ENCODE measurements at places on chromosomes 5 and 9.

DNA sequence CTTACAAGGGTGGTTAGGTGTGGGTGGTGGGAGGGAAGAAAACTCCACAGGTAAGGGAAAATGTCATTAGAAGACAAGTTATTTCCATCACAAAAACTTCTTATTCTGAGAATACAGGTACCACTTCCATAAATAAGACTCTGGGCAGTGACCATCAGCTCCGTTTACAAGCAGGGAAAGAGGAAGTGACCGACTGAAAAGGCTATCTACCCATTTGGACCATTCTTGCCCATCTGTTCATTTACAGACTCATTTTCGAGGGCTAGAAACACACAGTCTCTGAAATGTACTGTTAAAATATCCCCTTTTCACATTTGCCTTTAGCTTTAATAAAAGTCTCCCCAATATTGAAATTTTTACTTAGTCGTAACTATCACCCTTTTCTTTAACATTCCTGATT, 79.5 kb downstream of the TTC39B start:
- no peak for DNase-seq

- DNase-seq = no peak
These were observed 580.8 kb downstream of the ACTL7B start for GRCh38 chr9:108274971-108275370.

GRCh38 chr9:9919174-9919775, 693.5 kb downstream of the PTPRD start:
- DNase-seq = no peak

DNA sequence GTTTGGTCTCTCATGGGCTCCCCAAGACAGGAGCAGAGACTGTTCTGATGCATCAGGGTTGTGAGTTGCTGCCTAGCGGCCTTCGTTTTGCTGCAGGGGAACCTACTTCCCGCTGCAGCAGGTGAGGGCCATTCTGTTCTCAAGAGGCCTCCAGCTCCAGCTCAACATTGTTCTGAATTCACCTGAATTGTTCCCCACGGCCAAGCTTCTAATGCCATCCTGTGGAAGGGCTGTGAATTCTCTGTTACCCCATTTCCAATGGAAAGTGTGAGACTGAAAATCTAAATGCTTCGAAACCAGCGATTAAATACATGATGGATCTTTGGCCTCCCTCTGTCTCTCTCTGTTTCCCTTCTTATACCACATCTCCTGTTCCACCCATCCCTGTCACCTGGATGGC, 349.1 kb upstream of the DAP start:
- no peak for DNase-seq

- no peak for DNase-seq
These were observed 52.6 kb downstream of the SAR1B start for GRCh38 chr5:134580001-134580460.

DNA sequence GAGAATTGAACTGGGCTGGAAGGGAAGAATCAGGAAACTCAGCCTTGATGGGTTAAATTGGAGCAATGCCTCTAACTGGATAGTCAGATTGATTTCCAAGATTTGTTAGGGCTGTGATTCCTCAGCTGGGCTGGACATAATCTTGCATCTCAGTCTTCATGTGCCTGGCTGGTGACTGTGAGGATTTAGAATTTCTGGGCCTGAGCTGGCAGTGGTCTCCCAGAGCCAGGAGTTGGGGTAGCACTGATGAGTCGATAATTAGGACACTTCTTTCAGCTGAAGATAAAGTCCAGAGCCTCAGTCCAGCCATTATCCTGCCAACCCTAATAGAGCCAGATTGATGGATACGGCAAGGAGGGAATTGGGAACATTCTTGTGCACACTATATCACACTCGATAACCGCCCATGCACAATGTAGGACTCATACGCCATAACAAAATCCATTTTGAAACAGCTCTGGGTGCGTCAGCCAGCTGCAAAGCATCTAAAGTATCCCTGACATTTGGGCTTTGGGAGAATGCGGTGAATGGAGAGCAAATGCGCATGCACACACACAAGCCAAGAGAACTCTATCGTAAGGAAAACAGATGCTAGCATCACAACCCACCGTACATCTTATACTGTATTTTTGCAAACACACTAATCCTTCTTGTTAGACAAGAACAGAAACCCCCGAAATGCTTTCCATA, 405.1 kb upstream of the KLF4 start:
- peak; percentile 91 for DNase-seq

DNA sequence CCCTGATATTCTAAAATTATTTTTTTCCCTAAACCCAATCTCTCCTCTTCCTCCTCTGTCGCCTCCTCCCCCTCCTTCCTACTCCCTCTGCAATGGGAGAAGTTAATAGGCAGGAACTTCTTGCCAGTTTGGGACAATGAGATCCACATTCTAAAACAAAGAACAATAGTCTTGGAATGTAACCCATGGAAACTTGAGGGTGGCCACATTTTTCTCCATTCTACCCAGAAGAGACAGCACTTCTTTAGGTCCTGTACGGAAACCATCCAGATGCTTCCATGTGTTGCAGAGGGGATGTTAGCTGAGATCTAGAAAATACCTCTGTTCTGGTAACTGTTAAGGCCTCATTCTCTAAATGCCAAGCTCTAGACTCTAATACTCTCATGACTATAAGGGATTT, 10.0 kb downstream of the SPARC start:
- DNase-seq = peak; percentile 56

DNA sequence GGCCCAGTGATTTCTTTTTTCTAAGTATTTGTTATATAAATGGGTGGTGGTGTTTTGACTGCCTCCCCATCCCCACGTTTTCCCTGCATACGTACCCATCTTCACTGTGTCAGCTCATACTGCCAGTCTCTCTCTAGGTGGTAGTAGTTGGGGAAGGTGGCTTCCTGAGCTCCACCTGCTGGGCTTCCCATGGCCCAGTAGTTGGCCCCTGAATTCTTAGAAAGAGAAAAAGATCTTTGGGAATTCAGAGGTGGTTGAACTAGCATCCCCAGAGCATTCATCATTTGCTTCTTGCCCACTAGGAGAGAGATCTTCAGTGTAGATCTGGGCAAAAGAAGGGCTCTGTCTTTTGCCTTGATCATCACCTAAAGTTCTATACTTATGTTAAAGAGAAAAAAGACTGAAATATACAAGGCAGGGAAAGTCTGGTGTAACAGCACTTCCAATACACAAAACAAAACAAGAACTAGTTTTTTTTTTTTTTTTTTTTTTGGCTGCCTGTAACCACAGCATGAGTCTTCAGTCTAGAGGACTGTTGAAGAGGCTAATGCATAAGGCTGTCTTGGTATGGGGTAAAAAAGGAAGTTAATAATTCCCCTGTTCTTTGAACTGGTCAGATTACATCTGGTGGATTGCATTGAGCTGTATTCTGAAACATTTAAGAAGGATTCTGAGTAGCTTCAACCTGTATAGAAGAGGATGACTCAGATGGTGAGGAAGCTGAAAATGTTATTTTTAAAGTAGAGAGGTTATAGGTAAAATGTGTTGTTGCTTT, 128.7 kb downstream of the ATG10 start:
- peak; percentile 14 for DNase-seq

DNA sequence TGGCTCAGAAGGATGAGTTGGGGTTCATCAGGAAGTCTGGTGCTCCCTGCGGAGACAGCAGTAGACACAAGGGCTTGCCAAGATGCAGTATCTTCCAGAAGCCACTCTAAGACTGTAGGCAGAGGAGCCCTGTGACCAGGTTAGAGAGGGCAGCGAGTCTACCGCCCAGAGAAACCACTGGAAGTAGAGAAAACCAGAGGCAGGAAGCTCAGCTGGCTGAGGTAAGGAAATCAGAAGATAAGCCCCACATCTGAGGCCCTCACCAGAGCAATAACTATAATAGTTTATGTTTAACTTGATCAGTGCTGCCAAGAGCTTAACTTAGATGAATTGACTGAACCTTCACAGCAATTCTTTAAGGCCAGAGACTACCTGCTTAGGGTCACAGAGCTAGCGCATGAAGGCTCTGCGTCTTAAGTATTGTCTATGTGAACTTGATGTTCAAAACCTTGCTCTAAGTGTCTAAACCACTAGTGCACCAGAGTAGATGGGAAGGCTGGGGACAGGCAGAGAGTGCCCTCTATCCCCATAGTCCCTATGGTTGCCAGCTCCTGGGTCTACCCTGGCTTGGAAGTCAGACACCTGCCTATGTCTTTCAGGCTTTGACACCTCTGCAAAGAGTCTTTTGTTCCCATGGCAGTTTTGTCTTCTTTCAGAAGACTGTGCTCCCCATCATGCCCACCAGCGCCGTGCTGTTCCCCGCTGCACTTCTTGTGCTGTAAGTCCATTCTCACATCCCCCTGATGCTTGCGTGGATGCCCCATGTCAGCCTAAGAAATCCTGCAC, 228.2 kb upstream of the KLF4 start:
- no peak for DNase-seq

DNA sequence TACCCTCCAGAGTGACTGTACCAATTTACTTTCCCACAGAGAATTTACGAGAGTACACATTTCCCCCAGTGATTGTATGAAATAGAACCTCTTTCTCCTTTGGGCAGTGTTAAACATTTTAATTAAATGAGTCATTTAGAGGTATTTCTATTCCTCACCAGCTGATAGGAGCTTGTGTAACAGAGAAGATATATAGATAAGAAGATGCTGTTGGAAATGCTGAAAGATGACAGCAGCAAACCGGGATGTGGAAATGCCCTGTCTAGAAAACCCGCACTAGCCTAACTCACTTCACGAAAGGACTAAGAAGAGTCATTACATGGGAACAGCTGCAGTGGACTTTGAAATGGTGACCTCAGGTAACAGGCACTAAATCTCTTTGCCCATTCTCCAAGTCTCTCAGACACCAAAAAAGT, 68.3 kb downstream of the LPAR1 start:
- peak; percentile 87 for DNase-seq

DNA sequence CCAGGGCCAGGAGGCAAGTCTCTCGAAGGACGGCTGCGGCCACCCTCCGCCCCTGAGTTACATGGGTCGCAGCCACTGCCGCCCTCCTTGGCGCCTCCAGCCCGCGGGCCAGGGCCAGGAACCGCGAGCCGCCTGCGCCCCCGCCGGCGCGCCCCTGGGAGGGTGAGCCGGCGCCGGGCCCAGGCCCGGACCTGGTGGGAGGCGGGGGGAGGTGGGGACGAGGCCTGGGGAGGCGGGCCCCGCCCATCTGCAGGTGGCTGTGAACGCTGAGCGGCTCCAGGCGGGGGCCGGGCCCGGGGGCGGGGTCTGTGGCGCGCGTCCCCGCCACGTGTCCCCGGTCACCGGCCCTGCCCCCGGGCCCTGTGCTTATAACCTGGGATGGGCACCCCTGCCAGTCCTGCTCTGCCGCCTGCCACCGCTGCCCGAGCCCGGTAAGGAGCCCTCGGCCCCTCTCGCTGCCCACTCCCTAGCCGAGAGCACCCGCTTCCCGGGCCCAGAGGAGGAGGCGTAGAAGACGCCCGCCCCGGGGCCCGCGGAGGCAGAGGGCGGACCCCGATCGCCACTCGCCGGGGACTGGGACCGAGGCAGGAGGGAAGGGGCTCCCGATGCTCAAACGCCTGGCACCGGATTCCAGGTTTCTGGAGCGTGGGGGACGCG, at the start of gene ASS1:
ASS1 (plus strand) TSS at position 397 of the 657 bp plus-strand sequence. CDS start 7,268 bp downstream, outside the sequence.
- peak; percentile 26 for DNase-seq

GRCh38 chr9:12554636-12555035, 138.5 kb upstream of the TYRP1 start:
- peak; percentile 11 for DNase-seq

GRCh38 chr9:82729141-82729540, 333.8 kb downstream of the RASEF start:
- no peak for DNase-seq

GRCh38 chr5:9947225-9947714, 302.4 kb downstream of the ATPSCKMT start:
- peak; percentile 14 for DNase-seq

DNA sequence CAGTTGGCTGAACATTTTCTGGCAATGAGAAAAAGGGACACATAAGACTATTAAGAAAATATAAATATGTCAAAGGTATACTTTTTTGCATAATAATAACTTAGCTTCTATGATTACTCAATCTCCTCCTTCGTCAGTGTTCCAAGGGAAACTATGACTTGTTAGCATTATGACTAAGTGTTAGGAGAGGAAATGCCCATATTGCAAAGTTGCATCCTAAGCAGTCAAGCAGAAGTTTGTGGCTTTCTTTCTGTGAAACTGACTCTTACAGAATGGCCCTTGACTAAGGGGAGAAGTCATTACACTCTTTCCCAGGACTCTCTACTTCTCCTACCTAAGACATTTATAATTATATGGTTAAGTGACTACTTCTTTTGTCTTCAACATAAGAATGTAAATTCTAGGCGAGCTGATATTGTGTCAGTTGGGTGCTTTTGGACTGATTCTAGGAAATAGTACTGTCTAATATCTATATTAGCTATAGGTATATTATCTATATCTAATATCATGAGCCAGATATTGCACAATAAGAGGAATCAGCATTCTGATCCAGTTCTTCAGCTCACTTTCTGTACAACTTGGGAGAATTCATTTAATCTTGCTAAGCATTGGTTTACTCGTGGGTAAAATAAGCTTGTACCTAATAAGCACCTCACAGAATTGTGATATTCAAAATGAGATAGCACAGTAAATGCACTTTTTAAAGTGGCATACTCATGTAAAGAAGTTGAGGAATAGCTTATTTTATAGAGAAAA, 16.4 kb upstream of the SPINK6 start:
- DNase-seq = peak; percentile 7

DNA sequence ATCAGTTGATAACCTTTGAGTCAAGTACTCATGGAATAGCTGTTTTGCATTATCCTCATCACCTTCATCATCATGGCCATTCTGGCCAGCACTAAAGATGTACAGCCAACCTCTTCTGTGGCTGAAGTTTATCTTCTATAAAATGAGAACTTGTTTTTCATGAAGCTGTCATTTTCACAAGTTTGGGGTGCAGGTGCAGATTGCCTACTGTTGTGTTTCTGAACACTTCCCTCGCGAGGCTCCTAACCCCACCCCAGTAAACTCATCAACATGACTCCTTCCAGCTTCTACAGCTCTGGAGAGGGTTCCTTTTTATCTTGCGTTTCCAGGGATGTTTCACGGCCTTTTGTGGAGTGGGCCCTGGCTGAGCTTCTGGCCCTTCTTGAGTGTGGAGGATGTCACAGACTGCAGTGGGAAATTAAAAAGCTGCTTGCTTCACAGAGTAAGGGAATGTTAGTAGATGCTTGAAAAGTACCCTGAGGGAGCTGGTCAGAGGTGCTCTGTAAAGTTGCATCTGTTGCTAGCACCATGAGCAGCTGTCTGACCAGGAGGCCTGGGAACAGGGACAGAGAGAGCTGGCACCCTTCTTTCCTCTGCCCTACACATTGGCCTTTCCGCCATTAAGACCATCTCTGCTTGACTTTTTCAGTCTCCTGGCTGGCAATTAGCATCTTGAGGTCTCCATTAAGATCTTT, 24.9 kb downstream of the SYK start:
- no peak for DNase-seq

DNA sequence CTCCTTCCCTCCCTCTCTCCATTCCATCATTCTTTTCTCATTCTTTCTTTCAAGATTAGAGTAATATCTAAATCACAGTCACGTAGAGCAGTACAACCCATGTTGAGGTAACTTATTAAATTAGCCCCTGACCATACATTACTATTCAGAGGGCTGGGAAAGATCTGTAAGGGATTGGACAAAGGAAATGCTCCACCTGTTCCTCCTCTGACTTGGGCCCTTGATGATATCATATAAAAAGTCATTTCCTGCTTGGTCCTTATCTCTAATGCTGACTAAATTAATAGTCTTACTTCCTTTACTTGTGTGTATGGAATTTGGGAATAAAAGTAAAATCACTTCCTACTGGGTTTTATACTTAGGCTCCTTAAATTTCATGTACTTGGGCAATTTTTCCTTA, 40.8 kb downstream of the SNX18 start:
- DNase-seq = no peak

- DNase-seq = no peak
These were observed 16.1 kb upstream of the MPDZ start for GRCh38 chr9:13295556-13295955.

- no peak for DNase-seq
These were observed 395.2 kb downstream of the BNC2 start for GRCh38 chr9:16475257-16475656.

GRCh38 chr5:598564-598890, 13.6 kb upstream of the CEP72 start:
- no peak for DNase-seq

Measured in fibroblast of skin of right biceps (primary cell).